ENCODE measurements at places on chromosomes 5 and 9.

- DNase-seq: no peak
Measured at GRCh38 chr5:142897328-142897727, 127.2 kb downstream of the ARHGAP26 start.

- DNase-seq: no peak
Measured at GRCh38 chr9:125659954-125660353, 47.1 kb downstream of the MAPKAP1 start.

- DNase-seq: no peak
Measured at GRCh38 chr5:135218790-135219568, 180.1 kb downstream of the MACROH2A1 start.

GRCh38 chr5:68433526-68433922 is 218.0 kb downstream of the PIK3R1 start:
- DNase-seq: no peak

DNA sequence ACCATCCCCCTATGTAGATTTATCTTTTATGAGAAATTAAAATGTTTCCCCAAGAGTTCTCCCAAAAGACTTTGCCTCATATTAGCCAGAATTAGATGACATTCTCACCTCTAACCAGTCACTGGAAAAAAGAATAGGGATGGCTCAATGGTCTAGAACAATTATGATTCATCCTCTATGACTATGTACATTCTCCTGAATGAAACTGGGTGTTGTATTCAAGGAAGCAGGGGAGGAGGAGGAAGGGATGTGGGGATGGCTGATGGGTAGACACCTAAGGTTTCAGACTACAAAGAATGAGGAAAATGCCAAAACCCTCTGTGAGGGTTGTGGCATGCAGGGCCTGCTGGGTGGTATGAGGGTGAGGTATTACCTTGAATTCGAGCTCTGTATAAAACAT is 49.5 kb upstream of the BRINP1 start:
- DNase-seq: no peak

DNA sequence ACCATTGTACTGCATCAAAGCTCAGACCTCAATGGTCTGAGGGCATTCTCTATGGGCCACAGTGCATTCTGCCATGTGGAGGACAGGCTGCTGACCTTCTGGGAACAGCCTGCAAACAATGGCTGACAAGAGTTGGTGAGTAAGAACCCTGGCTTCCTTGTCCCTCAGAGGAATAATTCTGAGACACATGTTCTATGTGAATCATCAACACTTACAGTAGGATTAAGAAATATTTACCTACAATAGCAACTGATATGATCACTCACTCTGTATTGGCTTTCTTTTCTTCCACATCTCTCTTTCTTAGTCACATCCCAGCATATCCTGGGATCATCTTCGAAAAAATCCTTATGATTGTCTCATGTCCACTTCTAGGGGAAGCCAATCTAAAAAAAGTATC is 306.5 kb upstream of the ITGA1 start:
- no peak for DNase-seq

DNA sequence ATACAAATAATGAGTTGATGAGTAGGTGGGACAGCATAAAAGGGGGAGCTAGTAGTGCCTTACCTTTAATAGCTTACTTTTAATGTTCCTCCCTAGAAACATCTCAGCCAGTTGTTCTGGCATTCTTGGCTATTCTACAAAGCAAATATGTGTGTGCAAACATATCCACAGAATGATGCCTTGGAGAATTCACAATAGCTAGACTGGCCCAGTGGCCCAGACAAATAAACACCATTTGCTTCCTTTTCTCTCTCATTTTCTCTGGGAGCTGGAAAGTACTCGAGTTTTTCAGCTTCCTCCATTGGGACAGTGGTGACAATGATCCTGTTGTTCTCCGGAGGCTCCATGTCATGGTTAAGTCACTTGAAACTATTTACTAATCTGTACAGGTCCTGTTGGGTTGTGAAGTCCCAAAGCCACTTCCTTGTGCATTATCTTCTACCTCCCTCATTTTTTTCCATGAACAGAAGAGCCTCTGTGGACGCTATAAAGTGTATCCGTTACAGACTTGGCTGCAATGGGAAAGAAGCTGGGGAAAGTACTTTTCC is 122.9 kb downstream of the DMAC1 start:
- DNase-seq: no peak
